Erythroblast (primary cell): ENCODE measurements at places on chromosomes 7 and 10.
A peak's percentile ranks its signal among the peaks of the same experiment; 100 is the strongest.

DNA sequence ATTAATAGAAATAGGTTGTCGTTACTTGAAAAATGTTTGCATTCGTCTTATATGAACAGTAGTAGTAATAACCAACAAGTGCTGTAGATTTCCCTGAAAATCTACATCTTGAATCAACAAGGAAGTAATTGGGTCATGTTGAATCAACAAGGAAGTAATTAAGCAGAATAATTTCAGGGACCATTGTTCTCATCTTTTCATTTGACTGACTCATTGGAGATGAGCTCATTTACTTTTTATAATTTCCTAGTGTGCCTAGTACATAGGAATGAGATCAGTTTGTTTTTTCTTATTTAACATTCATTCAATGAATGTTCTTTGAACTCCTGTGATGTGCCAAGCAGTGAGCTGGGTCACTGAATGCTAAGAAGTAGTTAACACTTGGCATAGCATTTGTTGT lies 8.2 kb downstream of the CLDN12 start:
- no peak for DNase-seq

GRCh38 chr7:22654831-22655230 lies 72.2 kb upstream of the IL6 start:
- DNase-seq: no peak

DNA sequence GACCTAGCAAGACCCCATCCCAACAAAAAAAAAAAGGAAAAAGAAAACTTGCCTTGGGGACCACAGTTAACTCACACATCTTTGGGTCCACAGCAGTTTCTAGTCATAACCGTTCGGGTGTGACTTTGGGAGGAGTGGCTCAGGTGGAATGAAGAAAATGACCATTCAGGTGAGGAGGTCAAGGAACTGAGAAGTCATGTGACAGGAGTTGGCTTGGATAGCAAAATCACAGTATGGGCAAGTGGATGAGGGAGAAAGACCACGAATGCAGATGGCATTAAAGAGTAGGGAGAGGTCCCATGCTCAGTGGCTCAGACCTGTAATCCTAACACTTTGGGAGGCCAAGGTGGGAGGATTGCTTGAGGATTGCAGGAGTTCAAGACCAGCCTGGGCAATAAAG lies 17.1 kb upstream of the CNOT4 start:
- no peak for DNase-seq

DNA sequence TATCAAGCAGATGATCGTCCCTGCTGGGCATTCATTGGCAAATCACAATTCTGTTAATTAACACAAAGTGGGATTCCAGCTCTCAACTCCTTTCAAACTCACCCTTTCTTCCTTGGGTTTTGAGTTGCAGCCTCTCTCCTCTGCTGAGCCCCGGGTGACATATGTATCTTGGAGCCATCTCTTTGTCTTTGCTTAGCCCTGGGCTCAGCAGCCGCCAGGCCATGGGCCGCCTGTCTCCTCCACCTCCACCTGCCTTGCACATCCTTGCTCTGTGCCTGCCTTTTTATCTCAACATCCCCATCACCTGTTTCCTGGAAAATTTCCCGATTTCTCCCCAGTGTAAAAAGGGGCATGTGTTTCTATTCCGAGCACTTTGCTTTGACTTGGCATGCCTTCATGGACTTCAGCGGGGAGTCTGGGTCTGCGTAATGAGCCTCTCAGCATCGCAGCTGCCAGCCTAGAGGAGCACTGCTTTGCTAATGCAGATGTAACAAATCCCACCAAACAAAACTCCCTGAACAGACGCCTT lies 141.3 kb upstream of the AGK start:
- DNase-seq: no peak

- DNase-seq: no peak
These were observed 61.6 kb downstream of the LSM5 start for GRCh38 chr7:32428546-32428945.

GRCh38 chr10:5550621-5551530 lies 26.1 kb downstream of the CALML3 start:
- peak; percentile 35 for DNase-seq

DNA sequence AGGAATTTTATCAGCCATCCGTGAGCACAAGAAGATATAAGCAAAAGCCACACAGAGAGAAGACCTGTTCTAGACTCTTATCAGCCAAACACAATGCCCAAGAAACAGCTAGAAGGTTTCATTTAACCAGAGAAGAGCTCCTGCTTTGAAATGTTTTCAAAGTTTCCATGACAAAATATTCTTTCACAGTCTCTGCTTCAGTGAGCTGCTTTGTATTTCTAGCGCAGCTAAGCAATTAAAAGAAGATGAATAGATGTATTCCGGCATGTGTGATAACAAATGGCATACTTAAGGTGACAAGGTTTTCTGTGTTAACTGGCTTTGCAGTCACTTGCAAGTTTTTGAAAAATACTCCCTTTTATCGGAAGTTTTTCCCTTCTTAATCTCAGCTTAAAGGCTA lies 78.9 kb upstream of the NXPH1 start:
- DNase-seq: no peak

- peak; percentile 4 for DNase-seq
These were observed 1.4 kb downstream of the KIN start for GRCh38 chr10:7786430-7786829.

DNA sequence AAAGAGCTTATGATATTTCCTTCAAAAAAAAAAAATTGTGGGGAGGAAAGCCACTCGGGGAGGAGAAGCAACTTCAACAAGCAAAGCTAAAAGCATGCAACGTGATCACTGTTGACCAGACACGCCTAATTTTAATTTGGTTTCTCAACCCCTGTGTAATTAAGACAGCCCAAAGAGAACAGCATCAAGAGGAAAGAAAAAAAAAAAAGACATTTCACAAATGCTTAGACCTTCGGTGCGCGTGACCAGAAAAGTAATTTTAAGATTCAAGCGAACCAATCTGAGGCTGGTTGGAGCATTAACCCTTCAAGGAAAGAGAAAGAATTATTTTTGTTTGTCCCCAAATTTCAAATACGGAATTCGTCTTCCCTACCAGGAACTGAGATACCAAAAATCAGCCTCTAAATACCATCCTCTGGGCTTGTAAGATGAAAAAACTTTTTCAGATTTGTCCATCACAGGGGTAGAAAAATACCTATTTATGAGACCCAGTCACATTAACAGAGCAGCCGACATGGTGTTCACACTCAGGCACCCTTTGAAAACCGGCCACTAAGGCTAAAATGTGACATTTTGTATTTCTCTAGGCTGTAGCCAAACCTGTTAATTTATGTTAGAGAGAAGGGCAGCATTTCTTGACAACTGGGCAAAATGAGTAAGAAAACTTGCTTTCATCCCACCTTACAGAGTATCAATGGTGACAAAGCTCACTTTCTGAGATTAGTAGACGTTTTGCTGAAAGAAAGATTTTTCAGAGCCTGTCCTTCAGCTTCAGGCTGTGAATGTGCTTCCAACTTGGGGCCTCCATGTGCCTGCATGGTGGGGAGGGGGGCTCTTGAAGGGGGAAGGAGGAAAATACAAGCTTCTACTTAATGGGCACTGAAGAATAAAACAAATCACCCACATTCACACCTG lies 179.9 kb upstream of the KLF14 start:
- no peak for DNase-seq

DNA sequence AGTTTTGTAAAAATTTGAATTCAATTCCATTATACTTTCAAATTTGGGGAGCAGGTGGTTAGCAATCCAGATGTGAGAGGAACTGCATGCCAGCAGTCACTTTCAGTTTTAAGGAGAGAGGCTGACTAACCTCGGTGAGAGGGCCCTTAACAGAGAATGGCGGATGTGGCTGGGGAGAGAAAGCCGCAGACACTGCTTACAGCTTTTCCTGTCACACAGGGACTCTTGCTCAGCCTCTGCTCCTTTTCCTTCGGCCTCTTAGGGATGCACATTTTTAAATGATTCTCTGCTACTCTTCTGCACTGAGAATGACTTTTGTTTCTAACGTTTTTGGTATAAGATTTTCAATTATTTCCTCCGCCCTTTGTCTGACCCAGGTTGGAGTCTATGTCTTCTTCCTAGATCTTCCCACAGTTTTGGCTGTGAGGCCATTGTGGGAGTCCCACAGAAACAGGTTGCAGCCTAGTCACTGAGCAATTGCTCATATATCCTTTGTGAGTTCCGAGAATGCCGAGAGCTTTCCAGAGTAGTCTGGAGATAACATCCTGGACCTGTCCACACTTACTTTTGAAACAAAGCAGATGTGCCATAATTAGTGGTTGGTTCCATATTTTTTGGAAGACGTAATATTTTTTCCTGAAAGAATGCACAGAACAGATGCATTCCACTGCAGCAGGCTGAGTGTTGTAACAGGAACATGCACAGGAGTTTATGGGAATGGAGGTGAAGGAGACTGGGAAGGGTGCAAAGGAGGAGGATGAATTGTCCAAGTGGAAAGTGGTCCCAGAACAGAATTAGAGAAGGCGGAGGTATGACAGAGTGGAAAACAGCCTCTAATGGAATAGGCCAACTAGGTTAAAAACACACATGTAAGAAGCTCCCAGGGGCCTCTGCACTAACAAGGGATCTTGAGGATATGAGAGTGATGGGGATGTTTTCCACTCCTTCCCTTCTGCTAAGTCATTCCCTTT lies 168.0 kb upstream of the ZNF32 start:
- no peak for DNase-seq

DNA sequence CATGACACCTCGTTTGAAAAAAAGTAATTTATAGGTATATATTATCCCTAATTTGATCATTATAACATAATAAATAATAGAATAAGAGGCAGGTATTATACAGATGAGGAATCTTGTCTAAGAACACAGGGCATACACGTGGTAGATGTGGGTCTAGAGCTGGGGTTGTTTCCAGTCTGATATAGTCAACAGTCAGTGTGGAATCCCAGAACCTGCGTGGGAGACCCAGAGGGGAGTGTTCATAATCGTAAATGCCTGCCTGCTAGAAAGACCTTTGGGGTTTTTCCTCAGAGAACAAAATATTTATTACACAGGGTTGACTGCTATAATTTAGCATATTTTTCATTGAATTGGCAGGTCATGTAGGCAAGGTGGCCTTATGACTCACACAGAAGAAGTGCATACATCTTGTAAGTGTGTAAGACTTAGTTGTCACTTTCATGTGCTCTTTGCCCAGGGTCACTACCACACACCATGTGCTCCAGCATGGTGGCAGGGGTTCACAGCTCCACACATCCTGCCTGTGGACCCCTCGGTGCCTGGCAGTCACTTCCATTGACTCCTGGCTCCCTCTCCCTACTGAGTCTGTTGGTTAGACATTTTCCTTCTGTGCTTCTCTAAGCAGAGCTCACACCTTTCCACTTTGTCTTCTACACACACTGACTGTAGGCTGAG lies 94.9 kb upstream of the IKZF1 start:
- no peak for DNase-seq

DNA sequence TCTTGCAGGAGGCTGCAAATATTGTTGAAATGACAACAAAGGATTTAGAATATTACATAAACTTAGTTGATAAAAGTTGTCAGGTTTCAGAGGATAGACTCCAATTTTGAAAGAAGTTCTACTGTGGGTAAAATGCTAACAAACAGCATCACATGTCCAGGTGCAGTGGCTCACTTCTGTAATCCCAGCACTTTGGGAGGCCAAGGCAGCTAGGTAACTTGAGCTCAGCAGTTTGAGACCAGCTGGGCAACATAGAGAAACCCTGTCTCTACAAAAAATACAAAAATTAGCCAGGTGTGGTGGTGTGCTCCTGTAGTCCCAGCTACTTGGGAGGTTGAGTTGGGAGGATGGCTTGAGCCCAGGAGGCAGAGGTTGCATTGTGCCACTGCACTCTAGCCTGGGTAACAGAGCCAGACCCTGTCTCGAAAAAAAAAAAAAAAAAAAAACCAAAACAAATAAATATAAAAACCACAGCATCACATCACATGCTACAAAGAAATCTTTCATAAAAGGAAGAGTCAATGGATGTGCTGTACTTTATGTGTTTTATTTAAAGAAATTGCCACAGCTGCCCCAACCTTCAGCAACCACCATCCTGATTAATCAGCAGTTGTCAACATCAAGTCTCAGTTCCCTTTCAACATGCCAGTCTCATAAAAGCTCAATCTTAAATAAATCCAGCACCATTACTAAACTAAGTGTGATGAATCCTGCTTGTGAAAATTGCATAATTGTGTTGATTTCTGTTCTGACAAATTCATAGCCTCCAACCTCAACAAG lies 83.2 kb upstream of the MBL2 start:
- DNase-seq: no peak

DNA sequence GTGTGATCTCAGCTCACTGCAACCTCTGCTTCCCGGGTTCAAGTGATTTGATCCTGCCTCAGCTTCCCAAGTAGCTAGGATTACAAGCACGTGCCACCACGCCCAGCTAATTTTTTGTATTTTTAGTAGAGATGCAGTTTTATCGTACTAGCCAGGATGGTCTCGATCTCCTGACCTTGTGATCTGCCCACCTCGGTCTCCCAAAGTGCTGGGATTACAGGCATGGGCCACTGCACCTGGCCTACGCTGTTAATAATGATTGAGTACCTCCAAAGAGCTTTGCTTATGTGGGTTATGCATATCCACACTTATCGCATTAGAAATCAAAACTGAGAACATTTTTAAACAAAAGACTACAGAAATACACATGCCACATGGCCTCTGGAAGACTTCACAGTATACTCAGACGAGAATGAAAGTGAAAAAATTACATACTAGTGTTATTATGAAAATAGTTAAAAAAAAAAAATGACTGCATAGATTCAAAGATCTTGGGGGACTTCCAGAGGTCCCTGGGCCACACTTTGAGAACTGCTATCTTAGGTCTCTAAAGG lies 25.4 kb downstream of the RPP38 start:
- DNase-seq: no peak

DNA sequence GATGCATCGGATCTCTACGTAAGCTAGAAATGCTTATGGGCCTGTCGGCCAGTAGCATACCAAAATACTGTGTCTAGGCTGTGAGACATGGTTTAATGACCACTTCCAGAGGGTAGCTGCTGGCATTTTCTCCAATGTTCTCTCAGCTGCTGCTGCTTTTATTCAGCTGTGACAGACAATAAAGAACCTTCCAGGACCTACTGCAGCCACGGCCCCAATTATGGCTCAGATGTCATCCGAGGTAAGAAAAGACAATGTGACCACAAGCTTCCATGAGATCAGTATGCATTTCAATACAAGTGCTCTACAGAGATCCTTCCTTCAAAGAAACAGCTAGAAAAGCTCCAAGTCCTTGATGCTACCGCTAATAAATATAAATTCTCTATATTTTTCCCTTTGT lies 256.2 kb downstream of the SDHAF3 start:
- DNase-seq: no peak

DNA sequence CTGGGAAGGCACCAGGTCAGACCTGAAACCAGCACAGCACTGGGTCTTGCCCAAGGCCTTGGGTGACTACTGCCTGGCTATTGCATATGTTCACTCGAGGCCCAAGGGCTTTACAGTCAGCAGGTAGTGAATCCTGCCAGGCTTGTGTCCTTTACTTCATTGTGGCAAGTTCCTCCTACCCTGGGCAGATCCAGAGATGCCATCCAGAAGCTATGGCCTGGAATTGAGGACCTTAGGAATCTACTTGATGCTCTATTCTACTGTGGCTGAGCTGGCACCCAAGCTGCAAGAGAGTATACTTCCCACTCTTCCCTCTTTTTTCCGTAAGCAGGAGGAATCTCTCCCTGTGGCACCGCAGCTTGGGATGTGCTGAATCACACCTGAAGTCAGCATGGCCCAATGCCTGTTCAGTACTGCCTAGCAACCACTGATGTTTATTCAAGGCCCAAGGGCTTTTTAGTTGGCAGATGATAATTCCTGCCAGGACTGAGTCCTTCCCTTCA lies 246.7 kb upstream of the CTBP2 start:
- no peak for DNase-seq

GRCh38 chr10:47282657-47283018 lies 17.4 kb upstream of the GDF10 start:
- DNase-seq: no peak
